Colonic mucosa (tissue), 4 donors: ENCODE measurements at places on chromosomes 1 and 21.

GRCh38 chr1:145898756-145899155 lies 11.1 kb downstream of the ITGA10 start:
- DNase-seq, result no peak

- DNase-seq, result no peak
Measured at GRCh38 chr1:40755067-40755466, 28.5 kb upstream of the KCNQ4 start.

DNA sequence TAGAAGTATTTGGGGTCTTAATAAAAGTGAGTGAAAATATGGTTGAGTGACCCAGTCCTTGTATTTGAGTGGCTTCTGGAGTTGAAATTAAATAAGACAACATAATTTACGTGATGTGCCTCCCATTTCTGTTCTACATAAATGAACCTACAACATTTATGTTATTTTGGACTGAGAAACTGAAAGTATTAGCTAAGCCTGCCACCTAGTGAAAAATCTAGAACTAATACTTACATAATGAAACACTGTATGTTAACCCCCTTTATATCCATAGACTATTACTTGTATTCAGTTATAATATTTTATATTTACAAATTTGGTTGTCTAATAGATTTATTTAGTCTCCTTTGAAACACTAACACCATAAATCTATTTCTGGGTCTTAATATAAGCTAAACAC lies 298.9 kb downstream of the KCNT2 start:
- no peak for DNase-seq

DNA sequence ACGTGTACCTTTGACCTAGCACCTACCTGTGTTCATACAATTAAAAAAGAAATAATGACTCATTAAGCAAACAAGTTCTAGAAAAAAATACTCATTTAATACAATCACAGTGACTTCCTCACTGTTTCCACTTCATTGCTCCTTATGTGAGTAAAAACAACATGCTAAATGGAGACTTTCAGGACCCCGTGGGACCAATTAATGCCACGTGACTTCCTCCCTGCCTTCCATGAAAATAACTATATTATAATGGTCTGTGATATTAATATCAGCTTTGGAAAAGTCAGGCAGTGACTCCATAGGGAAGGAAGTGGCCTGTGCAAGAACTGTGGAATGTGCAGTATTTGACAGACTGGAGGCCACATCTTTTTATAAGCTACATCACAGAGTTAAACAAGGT lies 337.8 kb downstream of the HLX start:
- DNase-seq, result no peak

DNA sequence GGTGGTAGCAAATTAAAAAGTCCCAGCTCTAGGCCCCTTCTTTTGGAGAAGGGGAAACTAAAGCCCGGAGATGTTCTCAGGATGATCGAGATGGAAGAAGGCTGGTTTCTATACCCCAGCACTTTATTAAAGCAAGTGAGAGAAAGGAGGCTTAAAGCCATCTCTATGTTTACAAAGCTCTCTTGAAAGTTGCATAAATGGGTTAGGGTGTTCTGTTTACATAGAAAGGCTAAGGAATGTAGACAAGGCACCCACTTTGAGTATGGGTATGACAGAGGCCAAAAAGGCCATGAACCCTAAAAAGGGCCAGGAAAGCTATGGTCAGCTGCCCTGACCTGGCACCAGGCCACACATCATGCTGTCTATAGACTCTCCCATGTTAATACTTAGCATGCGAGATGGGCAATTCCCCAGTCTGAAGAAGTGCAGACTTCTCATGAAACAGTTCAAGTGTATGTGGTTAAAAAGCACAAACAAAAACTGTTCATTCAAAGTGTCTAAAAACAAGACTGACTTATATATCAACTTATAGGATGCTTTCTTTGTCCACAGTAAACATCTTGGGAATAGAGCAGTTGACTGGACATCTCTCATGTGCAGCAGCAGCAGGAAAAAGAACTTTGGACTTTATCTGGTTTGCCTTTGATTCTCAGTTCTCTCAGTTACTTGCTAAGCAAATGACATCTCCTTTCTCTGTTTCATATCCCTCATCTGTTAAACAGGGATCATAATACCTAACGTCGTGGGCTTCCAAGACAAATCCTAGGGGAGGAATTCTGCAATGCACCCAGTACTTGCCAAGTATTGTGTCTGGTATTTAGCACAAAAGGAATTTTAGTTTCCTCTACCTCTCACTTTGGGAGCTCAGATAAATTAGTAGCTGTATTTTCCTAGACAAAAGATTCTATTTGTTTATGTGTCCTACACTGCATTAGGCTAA lies 521.6 kb downstream of the PLPP3 start:
- no peak for DNase-seq

GRCh38 chr1:28213315-28213714 lies 19.5 kb downstream of the DNAJC8 start:
- no peak for DNase-seq
